Thoracic aorta (tissue), 2 donors: ENCODE measurements at places on chromosomes 2 and 18. TPM values are rescaled to one million over a fixed set of nuclear protein-coding genes. Genes with fewer than 3 reads are reported as not detected.

GRCh38 chr18:13217466-13217961, 1.0 kb upstream of the LDLRAD4 start:
- peaks cover 30% of the 10 kb centered on the region for H3K4me1 ChIP-seq
- peak overlapping the region; percentile 92 for H3K4me3 ChIP-seq
- peak overlapping the region; percentile 83 for H3K27ac ChIP-seq

GRCh38 chr2:237411683-237412423, 2.1 kb downstream of the COL6A3 start:
- H3K27ac ChIP-seq: peak overlapping the region; percentile 46
- peaks cover 64% of the 10 kb centered on the region for H3K4me1 ChIP-seq
- no peaks in the 10 kb centered on the region for H3K36me3 ChIP-seq
- no peaks in the 10 kb centered on the region for H3K27me3 ChIP-seq
- peak overlapping the region; percentile 74 for H3K4me3 ChIP-seq

DNA sequence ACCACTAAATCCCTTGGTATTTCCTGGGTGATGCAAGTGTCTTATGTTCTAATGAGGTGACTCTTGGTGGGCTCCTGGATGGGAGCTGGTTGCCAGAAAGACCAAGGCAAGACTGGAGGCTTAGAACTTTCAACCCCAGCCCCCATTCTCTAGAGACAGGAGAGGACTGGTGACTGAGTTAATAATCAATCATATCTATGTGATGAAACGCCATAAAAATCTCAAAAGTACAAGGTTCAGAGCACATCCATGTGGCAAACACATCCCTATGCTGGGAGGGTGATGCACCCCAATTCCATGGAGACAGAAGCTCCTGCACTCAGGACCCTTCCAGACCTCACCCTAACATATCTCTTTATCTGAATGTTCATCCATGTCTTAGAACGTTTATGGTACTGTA, 139.5 kb upstream of the LINC00305 start:
- H3K4me3 ChIP-seq: no peak overlapping the region
- no peaks in the 10 kb centered on the region for H3K4me1 ChIP-seq
- H3K27ac ChIP-seq: no peak overlapping the region
- no peaks in the 10 kb centered on the region for H3K27me3 ChIP-seq

DNA sequence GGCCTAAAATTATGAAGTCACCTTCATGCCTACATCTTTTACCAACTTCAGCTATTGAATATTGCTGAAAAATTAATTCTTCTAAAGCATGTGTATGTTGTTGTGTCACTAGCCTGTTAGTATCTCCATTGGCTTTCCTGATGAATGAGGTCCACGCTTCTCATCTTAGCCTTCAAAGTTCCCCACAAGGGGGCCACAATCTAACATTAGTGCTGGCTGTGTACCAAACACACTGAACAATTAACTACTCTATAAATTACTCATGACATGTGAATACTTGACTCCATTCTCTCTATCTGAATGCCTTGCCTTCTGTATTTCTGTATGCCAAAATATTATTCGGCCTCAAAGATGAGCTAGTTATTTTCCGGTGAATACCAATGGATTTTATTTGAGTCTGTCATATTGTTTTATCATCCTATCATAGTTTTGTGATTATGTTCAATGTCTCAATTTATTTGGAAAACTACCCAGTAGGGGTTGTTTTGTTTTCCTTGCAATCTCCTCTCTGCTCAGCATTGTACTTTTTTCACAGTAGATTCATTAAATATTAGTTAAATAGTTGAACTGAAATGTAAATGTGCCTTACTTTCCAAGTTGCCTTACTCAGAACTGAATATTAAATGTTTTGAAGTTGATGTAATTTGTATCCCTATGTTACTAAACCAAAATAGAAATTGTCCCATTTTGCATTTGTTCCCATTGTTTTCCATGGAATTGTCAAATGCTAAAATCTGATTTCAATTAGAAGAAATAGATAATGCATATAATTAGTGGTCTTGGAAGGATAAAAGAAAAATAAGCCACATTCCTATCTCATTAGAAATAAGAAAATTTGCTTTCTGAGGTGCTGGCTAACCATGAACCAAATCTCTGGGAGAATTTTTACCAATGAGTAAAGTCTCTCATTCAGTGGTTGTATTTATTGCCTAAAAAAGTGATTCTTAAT, 208.4 kb upstream of the COL3A1 start:
- H3K36me3 ChIP-seq: no peaks in the 10 kb centered on the region
- no peak overlapping the region for H3K4me3 ChIP-seq
- H3K4me1 ChIP-seq: no peaks in the 10 kb centered on the region
- no peak overlapping the region for H3K27ac ChIP-seq
- no peak for DNase-seq
- H3K27me3 ChIP-seq: no peaks in the 10 kb centered on the region

- no peak for DNase-seq
- H3K4me3 ChIP-seq: no peak overlapping the region
- H3K27ac ChIP-seq: no peak overlapping the region
- H3K36me3 ChIP-seq: no peaks in the 10 kb centered on the region
- no peaks in the 10 kb centered on the region for H3K27me3 ChIP-seq
- no peaks in the 10 kb centered on the region for H3K4me1 ChIP-seq
These were observed 684.8 kb downstream of the RNF144A start for GRCh38 chr2:7601990-7602389.

DNA sequence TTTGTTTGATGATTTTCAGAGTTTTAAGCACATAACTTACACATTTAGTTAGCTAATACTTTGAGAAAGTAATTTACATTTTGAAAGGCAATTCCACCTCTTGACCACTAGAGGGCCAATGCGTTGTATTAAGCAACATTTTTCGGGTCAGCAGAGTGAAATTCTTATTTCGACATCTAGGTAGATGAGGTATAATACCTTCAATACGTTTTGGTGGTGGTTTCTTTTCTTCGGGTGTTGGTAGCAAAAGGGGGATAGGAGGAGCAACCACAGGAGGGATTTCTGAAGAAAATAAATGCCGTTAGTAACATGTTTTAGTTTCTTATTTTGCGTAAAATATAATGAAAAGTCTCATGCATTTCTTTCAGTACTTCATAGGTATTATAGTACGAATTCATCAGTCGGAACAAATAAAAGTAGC, 106.3 kb downstream of the TTN start:
- H3K27ac ChIP-seq: no peak overlapping the region
- no peaks in the 10 kb centered on the region for H3K4me1 ChIP-seq
- H3K4me3 ChIP-seq: no peak overlapping the region
- H3K36me3 ChIP-seq: no peaks in the 10 kb centered on the region

DNA sequence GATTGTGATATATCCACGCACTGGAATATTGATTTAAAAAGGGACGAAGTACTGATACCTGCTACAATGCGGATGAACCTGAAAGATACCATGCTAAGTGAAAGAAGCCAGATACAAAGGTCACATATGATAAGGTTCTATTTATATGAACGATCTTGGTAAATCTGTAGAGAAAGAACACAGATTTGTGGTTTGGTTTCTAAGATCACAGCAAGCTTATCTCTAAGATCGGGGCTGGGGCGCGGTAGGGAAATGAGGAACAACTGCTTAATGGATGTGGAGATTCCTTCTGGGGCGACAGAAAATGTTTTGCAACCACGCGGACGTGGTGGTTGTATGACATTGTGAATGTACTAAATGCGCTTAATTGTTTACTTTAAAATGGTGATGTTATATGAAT, 60.1 kb downstream of the NEDD4L start:
- DNase-seq: no peak
- no peaks in the 10 kb centered on the region for H3K36me3 ChIP-seq
- H3K27me3 ChIP-seq: no peaks in the 10 kb centered on the region

DNA sequence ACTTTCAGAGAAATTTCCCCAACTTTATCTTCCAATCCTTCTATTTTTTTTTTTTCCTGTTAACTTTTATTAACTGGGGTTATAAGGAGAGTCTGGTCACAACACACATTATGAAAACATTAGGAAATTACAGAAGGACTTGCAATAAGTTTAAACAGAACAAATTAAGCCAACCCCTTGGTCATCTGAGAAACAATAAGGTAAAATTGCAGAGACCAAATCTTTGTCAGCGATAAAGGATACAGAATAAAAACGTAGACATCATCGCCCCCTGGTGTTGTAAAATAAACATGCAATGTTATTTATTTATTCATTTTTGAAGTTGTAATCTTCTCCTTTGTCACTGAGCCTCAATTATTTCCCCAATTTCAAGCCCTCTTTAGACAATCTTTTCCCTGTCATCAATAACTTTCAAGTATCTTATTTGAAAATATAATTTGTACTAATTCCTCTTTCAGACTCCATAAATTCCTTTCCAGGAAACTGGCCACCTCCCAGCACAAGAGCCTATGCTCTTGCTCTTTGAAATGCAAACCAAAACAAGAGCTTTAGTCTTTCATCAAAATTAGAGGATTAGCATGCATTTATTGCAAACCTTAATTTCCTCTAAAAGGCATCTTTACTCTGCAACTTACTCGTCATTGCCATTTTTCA, 19.5 kb downstream of the G6PC2 start:
- no peaks in the 10 kb centered on the region for H3K27me3 ChIP-seq
- DNase-seq: no peak
- H3K27ac ChIP-seq: no peak overlapping the region

GRCh38 chr2:79713131-79713785, 200.4 kb downstream of the CTNNA2 start:
- no peak overlapping the region for H3K27ac ChIP-seq
- H3K36me3 ChIP-seq: no peaks in the 10 kb centered on the region
- no peak for DNase-seq
- no peak overlapping the region for H3K4me3 ChIP-seq

DNA sequence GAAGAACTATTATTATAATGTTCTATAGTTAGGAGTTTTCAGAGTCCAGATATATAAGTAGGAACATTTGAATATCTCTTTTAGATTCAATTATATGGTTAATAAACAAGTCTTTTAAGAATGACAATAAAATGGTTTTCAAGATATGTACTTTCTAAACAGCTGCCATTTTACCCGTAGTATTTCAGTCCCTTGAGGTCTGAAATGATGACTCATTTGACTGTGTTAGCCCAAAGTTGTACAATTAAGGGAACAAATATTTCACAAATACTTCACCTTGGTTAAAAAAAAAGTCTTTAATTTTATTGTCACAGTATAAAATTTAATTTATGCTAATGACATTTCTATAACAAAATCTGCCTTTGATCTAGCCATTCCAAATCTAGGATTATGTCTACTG, 91.6 kb upstream of the TANK start:
- H3K27me3 ChIP-seq: no peaks in the 10 kb centered on the region
- no peaks in the 10 kb centered on the region for H3K4me1 ChIP-seq
- H3K27ac ChIP-seq: no peak overlapping the region
- H3K4me3 ChIP-seq: no peak overlapping the region

- no peaks in the 10 kb centered on the region for H3K4me1 ChIP-seq
- no peaks in the 10 kb centered on the region for H3K27me3 ChIP-seq
- no peak overlapping the region for H3K4me3 ChIP-seq
- no peak overlapping the region for H3K27ac ChIP-seq
- no peak for DNase-seq
These were observed 45.2 kb downstream of the ITGA6 start for GRCh38 chr2:172472446-172473033.

GRCh38 chr18:52636536-52636935, 296.5 kb downstream of the DCC start:
- H3K27me3 ChIP-seq: no peaks in the 10 kb centered on the region
- no peak for DNase-seq
- H3K27ac ChIP-seq: no peak overlapping the region
- no peaks in the 10 kb centered on the region for H3K36me3 ChIP-seq

GRCh38 chr2:131753640-131754561, 226.2 kb downstream of the CCDC74A start:
- H3K4me3 ChIP-seq: no peak overlapping the region
- no peak overlapping the region for H3K27ac ChIP-seq
- H3K36me3 ChIP-seq: no peaks in the 10 kb centered on the region
- no peaks in the 10 kb centered on the region for H3K27me3 ChIP-seq

DNA sequence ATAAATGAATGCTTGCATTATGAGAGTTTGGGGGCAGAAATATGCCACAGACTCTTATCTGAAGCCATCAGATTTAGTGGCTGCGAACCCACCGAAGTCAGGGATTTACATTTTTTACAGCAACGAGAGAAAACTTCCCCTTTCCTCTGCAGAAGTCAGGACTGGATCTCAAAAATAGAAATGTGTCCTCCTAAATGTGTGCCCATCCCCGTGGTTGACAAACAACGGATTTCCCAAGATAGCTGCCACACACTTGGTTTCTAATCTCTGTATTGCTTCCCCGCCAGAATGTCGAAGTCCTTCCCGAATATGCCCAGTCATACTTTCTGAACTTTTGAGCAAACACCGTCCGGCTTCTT, 879 bp upstream of the ADAM23 start:
- H3K27me3 ChIP-seq: peaks cover 4% of the 10 kb centered on the region
- DNase-seq: no peak
- H3K27ac ChIP-seq: no peak overlapping the region
- no peaks in the 10 kb centered on the region for H3K36me3 ChIP-seq

DNA sequence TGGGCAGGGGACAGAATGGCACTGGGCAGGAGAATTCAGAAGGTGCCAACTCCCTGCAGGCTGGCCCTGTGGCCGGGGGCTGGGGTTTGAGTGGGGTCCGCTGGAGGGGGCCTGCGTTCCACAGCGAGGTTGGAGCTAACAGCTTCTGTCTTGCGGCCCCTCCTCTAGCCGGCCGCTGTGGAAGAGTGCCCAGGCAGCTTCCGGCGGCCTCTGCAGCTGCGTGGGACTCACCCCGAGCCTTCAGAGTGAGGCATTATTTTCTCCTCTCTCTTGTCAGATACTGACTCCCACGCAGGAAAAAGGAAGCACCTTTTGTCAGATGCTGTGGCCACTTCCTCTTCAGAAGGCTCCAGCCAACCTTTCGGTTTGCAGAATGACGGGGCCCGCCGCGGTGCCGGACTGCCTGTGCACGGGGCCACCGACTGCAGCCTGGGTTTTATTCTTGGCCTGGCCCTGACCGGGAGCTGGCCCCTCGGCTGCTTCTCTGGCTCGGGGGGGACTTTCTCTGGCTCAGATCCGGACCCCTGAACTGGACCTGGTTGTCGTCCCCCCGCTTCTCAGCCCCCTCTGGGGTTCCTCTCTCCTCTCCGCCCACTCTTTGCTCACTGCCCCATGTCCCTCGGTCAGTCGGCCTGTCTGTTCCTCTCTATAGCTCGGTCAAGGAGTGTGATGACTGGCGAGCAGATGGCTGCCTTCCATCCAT, 40.1 kb downstream of the ARHGAP25 start:
- H3K4me1 ChIP-seq: peaks cover 23% of the 10 kb centered on the region
- no peaks in the 10 kb centered on the region for H3K36me3 ChIP-seq
- no peaks in the 10 kb centered on the region for H3K27me3 ChIP-seq
- H3K27ac ChIP-seq: no peak overlapping the region
- no peak for DNase-seq

GRCh38 chr2:74562126-74562775, 7.7 kb downstream of the DOK1 start:
- no peak for DNase-seq
- peaks cover 7% of the 10 kb centered on the region for H3K4me1 ChIP-seq
- H3K4me3 ChIP-seq: no peak overlapping the region
- no peaks in the 10 kb centered on the region for H3K36me3 ChIP-seq

COL4A4 gene
- total RNA-seq: 34.0 TPM

PHLPP1 gene
- 8.1 TPM for total RNA-seq

KLHL29 gene
- total RNA-seq: 24.4 TPM

IL1A gene
- total RNA-seq: not detected

GALR1 gene
- under 0.01 TPM for total RNA-seq

CHRNG gene
- not detected for total RNA-seq

CYRIA gene
- 5.6 TPM for total RNA-seq

MYO1B gene
- 74.7 TPM for total RNA-seq

APCDD1 gene
- total RNA-seq: 38.2 TPM
